ENCODE measurements at places on chromosomes 3 and 15.

- no peak for DNase-seq
Observed at GRCh38 chr3:149016669-149017541, 25.6 kb downstream of the GYG1 start.

- no peak for DNase-seq
Observed at GRCh38 chr15:70477750-70478250, 285.6 kb downstream of the UACA start.

GRCh38 chr15:47258521-47258920, 458.8 kb upstream of the SEMA6D start:
- DNase-seq, result no peak

DNA sequence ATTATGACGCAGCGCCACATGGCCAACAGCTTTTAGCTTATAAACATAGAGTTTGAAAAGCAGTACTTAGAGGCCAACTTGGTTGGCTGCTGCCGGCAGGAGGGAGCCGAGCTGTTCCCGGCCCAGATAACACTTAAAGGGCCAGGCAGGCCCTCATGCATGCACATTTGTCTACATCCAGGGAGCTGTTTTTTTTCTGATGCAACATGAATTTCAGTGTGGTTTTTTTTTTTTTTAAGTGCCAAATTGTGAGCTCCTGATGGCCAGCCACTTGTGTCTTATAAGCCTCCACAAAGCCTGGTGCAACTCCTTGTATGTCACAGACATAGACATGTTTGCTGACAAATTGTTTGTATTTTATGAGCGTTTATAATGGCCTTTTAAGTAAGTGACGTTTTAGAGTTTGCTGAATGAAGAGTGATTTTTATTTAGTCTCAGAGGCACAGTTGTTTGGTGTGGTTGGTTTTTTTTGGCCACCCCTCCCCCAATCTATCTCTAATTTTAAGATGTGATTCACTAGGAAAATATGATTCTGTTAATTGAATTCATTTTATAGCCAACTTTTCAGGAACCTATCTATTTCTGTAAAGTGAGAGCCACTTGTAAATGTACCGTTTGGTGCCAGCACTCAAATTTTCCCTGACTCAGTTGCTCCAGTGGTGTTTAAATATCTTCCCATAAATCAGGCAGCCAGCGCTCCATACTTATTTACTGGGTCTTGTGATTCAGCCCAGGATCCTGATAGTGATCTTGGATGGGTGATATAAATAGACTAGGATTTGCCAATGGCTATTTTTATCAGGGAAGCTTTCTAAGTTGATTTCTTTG, 134.3 kb downstream of the VGLL4 start:
- no peak for DNase-seq

DNA sequence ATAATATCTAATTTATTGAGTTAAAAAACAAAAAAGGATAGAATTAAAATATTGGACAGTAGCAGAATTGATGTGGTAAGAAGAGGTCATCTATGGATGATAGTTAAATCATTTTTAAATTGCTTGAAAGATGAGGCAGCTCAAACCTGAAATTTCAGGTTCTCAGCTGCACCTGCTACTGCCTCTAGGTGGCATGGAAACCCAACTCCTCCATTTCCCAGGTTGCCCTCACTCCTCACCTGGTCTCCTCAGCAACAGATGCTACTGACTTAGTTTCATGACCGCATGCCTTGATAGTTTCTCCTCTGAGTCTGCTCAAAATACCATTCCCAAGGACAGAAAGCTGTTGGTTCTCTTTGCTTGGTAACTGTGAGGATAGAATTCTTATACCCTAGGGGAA, 148.1 kb downstream of the ABHD5 start:
- DNase-seq, result no peak

DNA sequence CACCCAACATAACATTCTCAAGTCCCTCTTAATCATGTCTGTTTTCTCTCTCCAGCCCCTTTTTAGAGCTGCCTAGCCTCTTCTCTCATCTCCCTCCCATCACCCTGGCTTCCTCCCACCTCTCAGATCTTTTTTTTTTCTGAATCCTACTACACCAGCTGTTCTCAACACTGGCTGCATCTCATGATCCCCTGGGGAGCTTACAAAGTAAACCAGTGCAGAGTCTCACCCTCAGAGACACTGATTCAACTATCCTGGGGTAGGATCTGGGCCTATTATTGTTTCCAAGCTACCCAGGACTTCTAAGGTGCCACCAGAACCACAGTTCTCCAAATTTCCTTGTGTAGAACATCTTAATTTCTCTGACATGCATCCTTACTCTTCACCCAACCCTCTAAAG, 50.3 kb upstream of the ACAN start:
- no peak for DNase-seq

DNA sequence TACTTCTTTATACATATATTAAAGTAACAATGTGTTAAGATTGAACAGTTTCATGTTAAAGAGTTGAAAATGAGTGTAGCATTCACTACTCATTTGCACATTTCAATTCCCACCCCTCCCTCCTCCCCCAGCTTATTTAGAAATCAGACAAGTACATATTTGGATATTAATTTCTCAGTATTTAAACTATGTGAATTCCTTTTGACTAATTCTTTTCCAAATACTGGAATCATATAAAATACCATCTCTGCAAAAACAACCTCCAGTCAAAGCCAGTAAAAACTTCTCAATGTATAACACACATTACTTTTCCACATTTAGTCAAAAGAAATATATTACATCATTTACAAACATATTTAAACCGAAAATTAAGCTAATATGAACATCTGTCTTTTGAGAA, 25.5 kb upstream of the SHC4 start:
- DNase-seq, result no peak

DNA sequence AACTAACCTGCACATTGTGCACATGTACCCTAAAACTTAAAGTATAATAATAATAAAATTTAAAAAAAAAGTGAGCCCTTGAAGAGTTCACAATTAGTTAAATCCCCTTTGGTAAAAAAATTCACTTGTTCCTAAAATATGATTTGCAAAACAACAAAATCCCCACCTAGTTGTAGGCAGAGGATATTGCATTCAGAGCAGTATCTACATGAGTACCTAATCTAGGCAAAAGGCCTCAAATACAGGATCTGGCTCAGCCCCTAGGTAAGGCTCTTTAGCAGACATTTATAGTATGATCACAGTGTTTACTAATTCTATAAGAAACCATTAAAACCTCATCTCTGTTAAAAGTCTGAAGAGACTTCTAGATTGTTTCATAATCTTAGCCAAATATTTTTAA, 89.3 kb upstream of the CCDC80 start:
- no peak for DNase-seq

GRCh38 chr3:24520101-24520495, 25.4 kb upstream of the THRB start:
- DNase-seq, result no peak

DNA sequence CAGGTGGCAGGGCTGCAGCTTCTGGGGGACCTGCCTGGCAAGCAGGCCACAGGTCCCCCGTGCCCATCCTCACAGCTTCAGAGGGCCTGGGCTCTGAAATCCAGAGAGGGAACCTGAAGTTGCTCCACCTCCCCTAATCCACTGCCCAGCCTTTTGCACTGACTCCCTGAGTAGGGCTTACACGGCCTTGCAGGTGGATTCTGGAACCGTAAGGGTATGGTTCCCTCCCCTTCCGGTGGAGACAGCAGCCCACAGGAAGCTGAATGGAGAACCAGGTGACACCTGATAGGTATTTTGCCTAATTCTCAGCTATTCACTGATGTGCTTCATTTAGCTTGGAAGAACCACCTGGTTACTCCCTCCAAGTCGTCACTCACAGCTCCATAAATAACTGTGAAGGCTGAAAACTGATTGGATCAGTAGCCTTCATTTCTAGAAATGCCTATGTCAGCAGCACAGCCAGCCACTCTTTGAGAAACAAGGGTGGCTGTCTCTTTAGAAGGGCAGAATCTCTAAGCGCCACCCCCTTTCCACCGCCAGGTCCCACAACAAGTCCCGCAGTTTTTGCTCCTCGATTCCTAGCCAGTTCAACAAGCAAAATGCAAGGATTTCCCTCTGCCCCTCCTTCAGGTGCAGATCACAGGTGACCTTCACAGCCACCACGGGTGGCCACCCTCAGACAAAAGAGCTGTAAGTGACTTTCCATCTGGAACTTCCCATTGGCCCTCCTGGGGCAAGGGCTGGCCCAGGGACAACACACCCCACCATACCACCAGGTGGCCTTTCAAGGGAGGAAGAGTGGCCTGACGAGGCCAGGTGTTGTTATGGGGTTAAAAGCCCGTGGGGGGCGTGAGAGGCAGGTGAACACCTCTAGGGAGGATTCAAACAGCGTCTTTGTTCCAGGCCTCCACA, 112.9 kb downstream of the SEC22A start:
- DNase-seq, result no peak

DNA sequence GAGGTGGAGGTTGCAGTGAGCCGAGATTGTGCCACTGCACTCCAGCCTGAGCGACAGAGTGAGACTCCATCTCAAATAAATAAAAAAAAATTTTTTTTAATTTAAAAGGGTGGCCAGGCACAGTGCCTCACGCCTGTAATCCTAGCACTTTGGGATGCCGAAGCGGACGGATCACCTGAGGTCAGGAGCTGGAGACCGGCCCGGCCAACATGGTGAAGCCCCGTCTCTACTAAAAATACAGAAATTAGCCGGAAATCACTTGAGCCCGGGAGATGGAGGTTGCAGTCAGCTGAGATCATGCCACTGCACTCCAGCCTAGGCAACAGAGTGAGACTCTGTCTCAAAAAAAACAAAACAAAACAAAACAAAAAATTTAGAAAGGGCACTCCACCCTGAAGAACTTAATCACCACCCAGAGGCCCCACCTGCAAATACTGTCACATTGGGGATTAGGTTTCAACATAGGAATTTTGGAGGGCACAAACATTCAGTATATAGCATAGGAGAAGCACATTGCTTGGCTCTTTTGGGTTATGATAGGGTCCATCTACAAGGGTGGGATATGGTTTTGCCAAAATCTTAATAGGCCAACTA, 7.1 kb upstream of the YEATS2 start:
- DNase-seq, result no peak

DNA sequence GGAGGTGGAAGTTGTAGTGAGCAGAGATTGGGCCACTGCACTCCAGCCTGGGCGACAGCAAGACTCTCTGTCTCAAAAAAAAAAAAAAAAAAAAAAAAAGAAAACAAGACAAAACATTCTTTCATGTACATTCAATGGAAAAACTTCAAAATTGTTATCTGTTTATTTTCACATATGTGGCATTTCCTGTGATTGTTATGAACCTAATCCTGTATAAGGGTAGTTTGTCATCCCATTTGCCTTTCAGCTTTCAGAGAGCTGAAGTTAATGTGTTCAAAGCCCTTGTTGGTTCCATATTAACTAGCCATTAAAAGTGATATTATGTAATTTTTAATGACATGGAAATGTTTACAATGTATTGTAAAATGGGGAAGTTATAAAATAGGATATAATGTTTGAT, 17.3 kb upstream of the NCK1 start:
- DNase-seq, result no peak

GRCh38 chr3:114379266-114379665, 85.4 kb downstream of the TIGIT start:
- no peak for DNase-seq

- DNase-seq, result no peak
Observed at GRCh38 chr15:37618353-37618752, 316.1 kb upstream of the TMCO5A start.

DNA sequence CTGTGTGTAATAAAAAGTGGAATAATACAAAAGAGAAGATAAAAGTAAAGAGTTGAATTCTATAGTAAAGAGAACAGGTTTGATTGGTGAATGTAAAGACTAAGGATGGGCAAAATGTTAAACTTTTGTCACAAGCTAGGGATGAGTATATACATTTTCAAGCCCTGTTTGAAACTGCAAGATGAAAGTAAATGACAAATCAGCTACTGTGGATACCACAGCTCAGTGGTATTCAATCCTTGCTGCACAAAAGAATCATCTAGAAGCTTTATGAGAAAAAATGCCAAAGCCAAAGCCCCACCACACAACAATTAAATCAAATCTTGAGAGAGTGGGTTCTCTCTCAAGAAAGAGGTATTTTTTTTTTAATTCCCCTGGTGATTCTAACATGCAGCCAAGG, 67.7 kb downstream of the VPS13C start:
- no peak for DNase-seq

GRCh38 chr15:66294157-66294931, 976 bp downstream of the DIS3L start:
- no peak for DNase-seq

DNA sequence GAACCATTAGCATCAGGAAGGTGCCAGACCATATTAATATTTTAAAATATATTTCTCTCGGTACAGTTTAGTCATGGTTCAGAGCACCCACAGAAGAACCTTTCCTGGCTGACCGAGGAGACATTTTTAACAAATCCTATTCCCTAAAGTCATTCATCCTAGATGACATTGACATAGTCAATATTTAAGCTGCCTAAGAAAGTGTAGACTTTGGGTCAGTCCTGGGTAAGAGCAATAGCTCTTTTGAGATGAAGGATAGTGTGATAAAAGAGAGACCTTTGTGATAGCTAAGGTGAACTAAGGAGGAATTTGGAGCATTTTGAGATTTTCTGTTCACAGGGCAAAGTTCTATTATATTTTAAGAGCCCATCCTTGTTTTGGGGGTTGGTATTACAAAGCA, 47.5 kb downstream of the ZNF609 start:
- no peak for DNase-seq

- DNase-seq, result no peak
Observed at GRCh38 chr3:70393881-70394612, 81.6 kb upstream of the MDFIC2 start.

- no peak for DNase-seq
Observed at GRCh38 chr3:135136361-135137100, 341.5 kb downstream of the EPHB1 start.

GRCh38 chr3:141477224-141477623, 9.6 kb upstream of the RASA2 start:
- DNase-seq, result no peak

GRCh38 chr15:45128971-45129639, 574 bp downstream of the DUOXA1 start:
- no peak for DNase-seq

DNA sequence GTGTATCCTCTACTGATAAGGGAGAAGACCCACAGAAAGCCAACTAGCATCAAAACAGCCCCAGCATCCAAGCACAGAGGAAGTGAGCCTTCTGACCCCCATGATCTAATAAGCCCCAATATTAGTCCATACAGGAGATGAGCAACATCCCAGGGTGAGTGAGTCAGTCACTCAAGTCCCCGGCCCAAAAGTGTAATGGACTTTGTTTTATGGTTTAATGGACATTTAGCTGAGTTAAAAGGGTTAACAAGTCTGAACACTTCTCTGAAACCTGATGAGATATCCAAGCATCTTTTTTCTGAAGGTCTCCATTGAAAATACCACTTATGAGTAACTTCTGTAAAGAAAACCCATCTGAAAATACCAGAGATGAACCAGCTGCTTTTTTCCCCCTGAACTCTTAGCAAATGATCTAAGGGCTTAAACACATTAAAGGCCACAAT, 115.6 kb downstream of the GREM1 start:
- DNase-seq, result no peak

DNA sequence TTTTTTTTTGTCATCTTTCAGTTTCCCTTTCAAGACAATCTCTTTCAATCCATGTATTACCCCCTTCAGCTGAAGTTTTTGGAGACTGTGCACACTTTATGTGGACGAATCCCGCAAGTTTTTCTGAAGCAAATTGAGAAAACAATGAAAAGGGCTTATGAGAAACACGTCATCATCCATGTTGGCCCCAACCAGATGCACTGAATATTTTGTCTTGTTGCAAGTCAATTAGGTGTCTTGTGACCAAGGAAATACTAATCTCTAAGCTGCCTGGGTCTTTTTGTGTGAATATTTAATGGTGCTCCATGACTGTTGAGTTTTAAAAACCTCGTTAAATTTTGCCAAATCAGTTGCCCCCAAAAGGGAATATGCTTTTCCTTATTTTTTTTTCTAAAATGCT, 21.7 kb upstream of the PPP4R2 start:
- DNase-seq, result no peak

GRCh38 chr3:27391796-27392195, 22.6 kb upstream of the NEK10 start:
- DNase-seq, result no peak

Measured in stimulated activated CD4-positive, alpha-beta T cell treated with anti-CD3 and anti-CD28 coated beads, Interleukin-1b, Interleukin-23, amount 100 ng/mL, for 4 hours (primary cell).